OCI-LY7 (cell line): ENCODE measurements at places on chromosomes 1 and 21. TPM values are rescaled to one million over a fixed set of nuclear protein-coding genes. Genes with fewer than 3 reads are reported as not detected.

Gene OR2T33
- not detected in 2 replicates for total RNA-seq

Gene NGF
- not detected in 2 replicates for total RNA-seq

Gene PLEKHA6
- not detected in 2 replicates for total RNA-seq

Gene ACOT11
- total RNA-seq: 0.33 TPM in 1 of 2 replicates, not detected in the other

Gene HSPA6
- 0.13 TPM in 1 of 2 replicates, not detected in the other for total RNA-seq

Gene RHEX
- 9.9 and 10.0 TPM in 2 replicates for total RNA-seq

Gene KRTAP7-1
- total RNA-seq: not detected in 2 replicates

Gene CDA
- not detected in 2 replicates for total RNA-seq

Gene CELA3B
- total RNA-seq: not detected in 2 replicates

Gene TSTD1
- total RNA-seq: 73.4 and 89.2 TPM in 2 replicates

Gene MYOM3
- total RNA-seq: not detected in 2 replicates

Gene TBX15
- not detected in 2 replicates for total RNA-seq

Gene GUCA2A
- total RNA-seq: not detected in 2 replicates

Gene CRYAA
- total RNA-seq: not detected in 2 replicates
